ENCODE measurements at places on chromosomes 2 and 18.

DNA sequence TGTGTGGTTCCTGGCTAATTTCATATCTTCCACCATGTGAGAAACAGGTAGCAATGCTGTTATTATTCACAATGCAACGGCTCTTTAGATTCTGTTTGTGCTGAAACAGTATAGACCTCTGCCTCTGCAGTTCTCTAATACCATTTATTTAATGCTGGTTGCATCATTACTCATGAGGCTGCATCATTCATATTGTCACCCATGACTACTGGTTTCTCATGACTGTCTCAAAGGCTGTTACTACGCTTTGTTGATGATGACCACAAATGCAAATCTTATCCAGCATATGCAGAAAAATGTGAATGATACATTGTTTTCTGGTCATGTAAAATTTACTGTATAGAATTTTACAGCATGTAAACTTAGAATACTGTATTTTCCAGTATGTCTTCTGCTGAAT lies 22.5 kb downstream of the CAVIN2 start:
- no peak for DNase-seq

- no peak for DNase-seq
Measured at GRCh38 chr2:12718711-12719399, 2.1 kb downstream of the TRIB2 start.

- no peak for DNase-seq
Measured at GRCh38 chr18:48142353-48142752, 211.9 kb upstream of the SMAD2 start.

DNA sequence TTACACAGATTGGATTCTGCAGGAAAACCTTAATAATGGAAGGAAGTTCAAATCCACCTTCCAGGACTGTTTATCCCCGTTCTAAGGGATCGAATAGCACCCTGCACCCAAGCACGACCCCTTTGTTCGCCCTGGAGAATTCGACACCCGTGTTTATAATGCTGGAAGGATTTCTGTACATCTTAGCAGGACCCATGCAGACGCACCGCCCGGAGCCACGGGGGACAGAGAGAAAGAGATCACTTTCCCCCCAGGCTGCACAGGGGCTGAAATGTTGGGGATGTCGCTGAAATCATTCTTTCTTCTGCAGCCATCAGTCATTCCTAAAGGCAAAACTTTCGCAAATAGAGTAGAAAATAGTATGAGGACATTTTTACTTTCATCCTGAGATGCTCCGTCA lies 238.7 kb upstream of the SALL3 start:
- no peak for DNase-seq

GRCh38 chr18:76486574-76486973 lies 8.5 kb downstream of the ZNF516 start:
- DNase-seq = no peak

- no peak for DNase-seq
Measured at GRCh38 chr2:241002275-241003046, 4.0 kb downstream of the SNED1 start.

GRCh38 chr2:98026292-98026691 lies 30.5 kb upstream of the TMEM131 start:
- DNase-seq = no peak

DNA sequence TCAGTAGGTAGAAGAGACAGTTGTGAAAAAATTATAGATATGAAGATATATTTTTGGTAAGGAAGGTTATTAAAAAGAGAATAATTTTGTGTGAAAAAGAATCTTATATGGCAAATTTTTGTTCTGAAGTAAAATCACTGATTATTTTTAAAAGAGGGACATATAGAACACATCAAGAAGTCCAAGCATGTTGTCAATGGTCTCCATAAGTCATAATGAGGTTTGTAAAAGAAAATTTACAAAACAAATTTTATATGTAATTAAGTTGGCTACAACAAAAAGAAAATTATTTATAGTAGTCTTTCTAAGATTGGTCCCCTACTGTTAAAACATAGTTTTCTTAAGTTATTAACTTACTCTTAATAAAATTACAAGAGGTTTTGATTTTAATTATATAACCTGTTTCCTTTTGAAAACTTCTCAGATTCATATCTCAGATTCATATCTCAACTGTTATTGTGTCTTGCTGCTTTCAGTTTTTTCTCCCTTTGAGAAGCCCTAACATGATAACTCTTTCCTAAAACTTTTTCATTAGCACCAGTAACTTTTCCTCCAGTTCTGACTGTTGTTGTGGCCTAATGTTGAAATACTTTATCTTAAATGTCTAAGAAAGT lies 81.2 kb downstream of the SH3YL1 start:
- no peak for DNase-seq

GRCh38 chr2:196177124-196177523 lies 5.7 kb upstream of the STK17B start:
- no peak for DNase-seq

- no peak for DNase-seq
Measured at GRCh38 chr18:80246445-80247392, 595 bp downstream of the PARD6G start.

GRCh38 chr2:58701688-58702301 lies 460.7 kb upstream of the FANCL start:
- DNase-seq = no peak
